Urothelium cell line (cell line): ENCODE measurements at places on chromosomes 13 and 19.

- peak; percentile 35 for DNase-seq
These were observed 49.6 kb upstream of the ARGLU1 start for GRCh38 chr13:106617561-106617960.

- no peak for DNase-seq
These were observed 435 bp downstream of the SBK3 start for GRCh38 chr19:55544776-55545439.

GRCh38 chr19:43311706-43312105 lies 41.8 kb upstream of the CD177 start:
- no peak for DNase-seq

- DNase-seq: no peak
These were observed 25.1 kb downstream of the STARD13 start for GRCh38 chr13:33260168-33261098.

DNA sequence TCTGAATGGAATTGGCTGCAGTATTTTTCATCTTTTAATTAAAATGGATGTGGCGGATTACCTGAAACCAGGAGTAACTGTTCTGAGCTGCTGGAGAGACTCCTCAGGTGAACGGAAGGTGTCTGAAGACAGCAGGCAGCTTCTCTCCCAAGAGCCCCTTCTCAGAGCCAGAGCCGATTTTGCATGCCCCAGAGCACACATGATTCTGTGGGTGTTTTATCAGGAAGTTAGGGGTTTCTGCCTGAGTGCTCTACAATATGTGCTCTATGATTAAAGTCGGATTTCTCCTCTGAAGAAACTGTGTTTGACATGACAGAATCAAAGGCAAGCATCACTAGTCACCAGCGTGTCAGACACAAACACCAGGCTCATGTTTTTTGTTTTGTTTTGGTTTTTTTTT lies 60.7 kb upstream of the MCF2L start:
- DNase-seq: no peak

GRCh38 chr19:37893845-37894575 lies 12.4 kb downstream of the WDR87 start:
- DNase-seq: no peak

GRCh38 chr19:16736709-16737108 lies 17.1 kb downstream of the NWD1 start:
- no peak for DNase-seq

GRCh38 chr13:39201180-39201579 lies 162.9 kb downstream of the NHLRC3 start:
- DNase-seq: no peak
